ENCODE measurements at places on chromosomes 12 and 14. TPM values are rescaled to one million over a fixed set of nuclear protein-coding genes. Genes with fewer than 3 reads are reported as not detected.

Gene TCL1A
- not detected for total RNA-seq

Gene NFE2
- 1.2 TPM for total RNA-seq

Gene WNT1
- not detected for total RNA-seq

Gene A2ML1
- total RNA-seq = not detected

Gene TDG
- total RNA-seq = 16.5 TPM

Gene RBMS2
- total RNA-seq = 19.2 TPM

Gene MEG3
- total RNA-seq = 155 TPM

Gene SLC24A4
- total RNA-seq = not detected

Gene SMCO3
- total RNA-seq = not detected

Gene BTBD7
- 39.6 TPM for total RNA-seq
